Left ventricle myocardium inferior (tissue), 1 donor: ENCODE measurements at places on chromosomes 3 and 15. TPM values are rescaled to one million over a fixed set of nuclear protein-coding genes. Genes with fewer than 3 reads are reported as not detected.

The LXN gene
- total RNA-seq = 3.2 TPM

- no peak for DNase-seq
Measured at GRCh38 chr3:65894679-65895453, 143.9 kb downstream of the MAGI1 start.

GRCh38 chr15:101264011-101264410, 12.2 kb upstream of the CHSY1 start:
- DNase-seq = no peak

DNA sequence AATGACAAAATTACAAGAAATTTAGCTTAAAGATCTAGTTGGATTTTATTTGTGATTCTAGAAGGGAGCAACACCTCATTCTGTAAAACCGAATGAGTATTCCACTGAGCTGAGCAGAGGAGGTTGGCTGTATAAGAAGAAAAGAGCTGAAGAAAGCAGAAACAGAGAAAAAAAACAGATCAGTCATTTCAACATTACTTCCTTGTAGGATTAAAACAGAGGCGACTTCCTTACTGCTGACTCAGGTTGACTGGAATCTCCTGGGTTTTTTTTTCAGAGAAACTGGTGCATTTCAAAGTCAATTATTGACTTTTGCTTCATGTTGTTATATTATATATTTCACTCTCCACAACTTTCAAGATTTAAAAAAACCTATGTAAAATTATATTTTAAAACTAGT, 368.1 kb upstream of the UBE2E2 start:
- DNase-seq = no peak
